Urinary bladder (tissue), 4 donors: ENCODE measurements at places on chromosomes 5 and 9. TPM values are rescaled to one million over a fixed set of nuclear protein-coding genes. Genes with fewer than 3 reads are reported as not detected.

GRCh38 chr5:61262080-61262479 lies 70.0 kb upstream of the ZSWIM6 start:
- DNase-seq, result no peak

GRCh38 chr9:95181835-95182234 lies 135.7 kb downstream of the FANCC start:
- no peak for DNase-seq

DNA sequence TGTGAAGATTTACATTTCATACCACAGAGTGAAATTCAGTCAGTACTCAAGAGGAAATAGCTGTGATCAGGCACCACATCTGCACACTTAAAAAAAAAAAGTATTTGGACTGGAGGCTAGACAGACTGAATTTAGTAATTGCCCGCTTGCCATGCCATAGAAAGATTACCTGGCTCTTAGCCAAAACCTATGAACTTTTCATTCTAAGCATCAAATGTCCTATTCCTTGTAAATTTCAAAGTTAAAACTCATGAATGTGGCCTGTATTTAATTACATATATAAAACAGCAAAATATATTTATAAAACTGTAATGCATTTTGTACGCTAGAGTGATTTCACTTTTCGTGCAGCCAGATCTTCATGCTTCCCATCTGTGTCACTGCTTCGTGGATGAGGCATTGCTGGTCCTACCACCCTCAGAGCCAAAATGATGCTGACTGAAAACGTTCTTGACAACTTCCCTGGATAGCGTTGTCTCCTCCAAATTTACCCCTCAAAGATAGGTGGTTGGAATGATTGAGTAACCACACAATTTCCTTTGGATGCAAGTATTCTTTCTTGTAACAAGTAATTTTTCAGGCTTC lies 447.9 kb upstream of the SGCD start:
- DNase-seq, result no peak

DNA sequence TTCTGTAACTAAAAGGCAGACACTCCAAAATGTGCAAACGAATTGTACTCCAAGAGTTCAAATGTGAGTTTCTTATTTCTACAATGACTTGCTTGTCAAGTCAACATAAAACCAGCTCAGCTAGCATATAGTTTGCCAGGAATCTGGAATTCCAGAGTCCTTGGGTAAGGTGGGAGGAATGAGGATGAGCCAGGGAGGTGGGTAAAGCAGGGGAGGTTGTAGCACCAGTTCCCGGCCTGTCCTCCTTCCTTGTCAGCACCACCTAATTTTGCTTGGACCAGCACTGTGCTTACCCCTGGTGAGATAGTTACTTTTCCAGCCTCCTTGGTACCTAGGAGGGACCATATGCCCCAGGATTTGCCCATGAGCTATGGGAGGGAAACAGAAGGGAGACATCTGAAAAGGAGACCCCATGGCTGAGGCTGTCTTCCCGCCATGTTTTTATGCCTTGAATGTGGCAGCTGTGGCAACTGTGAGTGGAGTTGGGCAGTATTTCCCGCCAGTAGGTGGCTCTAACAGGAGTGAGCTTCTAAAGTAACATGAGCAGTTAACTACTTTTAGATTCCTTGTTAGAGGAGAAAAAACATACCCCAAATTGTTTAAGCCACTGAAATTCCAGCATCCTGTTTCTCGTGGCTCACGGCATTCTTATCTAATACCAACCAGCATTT lies 302.5 kb downstream of the TENT4A start:
- no peak for DNase-seq

SNX18 gene
- 17.2 TPM for polyA plus RNA-seq
